EL (cell line): ENCODE measurements at places on chromosomes 11 and 22.

GRCh38 chr22:20843501-20843900, 15.1 kb downstream of the PI4KA start:
- DNase-seq, result no peak

DNA sequence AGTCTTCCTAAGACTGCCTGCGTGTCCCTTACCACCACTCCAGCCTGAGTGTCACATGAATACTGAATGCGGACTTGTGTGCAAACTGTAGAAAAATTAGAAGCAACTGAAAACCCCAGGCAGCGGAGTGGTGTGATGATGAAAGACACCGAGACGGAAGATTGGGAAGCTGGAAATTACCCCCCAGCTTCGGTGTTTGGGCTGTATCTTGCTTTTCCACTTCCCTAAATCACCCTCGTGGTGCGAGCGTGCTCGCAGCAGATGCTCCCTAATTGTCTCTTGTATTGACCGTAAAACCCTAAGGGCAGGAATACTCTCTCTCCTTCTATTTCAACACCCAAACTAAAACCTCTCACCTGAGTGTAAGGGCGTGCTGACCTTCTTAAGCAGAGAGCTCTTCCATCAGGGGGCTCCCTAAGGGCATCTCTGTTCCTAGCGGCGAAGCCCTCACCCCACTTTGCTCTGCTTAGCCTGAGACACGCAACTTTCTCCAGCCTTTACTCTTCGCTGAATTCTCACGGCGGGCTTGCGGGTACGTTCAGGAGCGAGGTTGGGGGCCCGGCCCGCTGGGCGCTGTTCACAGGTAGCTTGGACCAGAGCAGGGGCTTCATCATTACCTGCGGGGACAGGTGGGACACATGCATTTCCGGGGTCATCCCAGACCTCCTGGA, 62.4 kb downstream of the CRYBB2 start:
- DNase-seq, result no peak

- DNase-seq, result no peak
Observed at GRCh38 chr11:27642954-27643353, 57.3 kb downstream of the BDNF start.

- no peak for DNase-seq
Observed at GRCh38 chr11:12111549-12112520, 1.4 kb downstream of the MICAL2 start.

DNA sequence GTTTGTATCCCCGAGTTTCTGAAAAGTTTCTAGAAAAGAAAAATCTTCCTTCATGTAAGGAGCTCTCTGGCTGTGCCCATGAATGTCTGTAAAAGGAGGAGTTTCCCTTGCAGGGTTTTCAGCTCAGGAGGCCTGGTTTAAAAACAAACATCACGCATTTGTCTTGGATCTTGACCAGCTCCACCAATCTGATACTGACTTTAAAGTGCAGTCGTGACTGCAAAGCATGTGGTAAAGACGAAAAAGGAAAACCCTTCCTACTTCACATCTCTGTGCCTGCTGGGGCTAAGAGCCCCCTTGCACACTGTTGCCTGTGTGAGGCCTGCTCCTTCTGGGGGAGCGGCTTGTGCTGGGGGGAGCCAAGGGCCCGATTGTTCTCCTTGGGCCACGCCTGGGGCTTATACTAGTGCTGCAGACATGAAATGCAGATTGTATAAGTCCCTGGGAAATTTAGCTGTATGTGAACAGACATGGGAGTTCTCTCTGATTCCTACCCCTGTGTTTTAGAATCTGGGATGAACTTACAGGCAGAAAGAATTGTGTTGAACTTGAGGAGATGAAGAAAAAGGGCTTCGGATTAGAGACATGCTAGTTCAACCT, 62.1 kb downstream of the ADAMTS15 start:
- DNase-seq, result no peak

- DNase-seq, result peak; percentile 46
Observed at GRCh38 chr11:7046474-7047175, 26.3 kb downstream of the NLRP14 start.

DNA sequence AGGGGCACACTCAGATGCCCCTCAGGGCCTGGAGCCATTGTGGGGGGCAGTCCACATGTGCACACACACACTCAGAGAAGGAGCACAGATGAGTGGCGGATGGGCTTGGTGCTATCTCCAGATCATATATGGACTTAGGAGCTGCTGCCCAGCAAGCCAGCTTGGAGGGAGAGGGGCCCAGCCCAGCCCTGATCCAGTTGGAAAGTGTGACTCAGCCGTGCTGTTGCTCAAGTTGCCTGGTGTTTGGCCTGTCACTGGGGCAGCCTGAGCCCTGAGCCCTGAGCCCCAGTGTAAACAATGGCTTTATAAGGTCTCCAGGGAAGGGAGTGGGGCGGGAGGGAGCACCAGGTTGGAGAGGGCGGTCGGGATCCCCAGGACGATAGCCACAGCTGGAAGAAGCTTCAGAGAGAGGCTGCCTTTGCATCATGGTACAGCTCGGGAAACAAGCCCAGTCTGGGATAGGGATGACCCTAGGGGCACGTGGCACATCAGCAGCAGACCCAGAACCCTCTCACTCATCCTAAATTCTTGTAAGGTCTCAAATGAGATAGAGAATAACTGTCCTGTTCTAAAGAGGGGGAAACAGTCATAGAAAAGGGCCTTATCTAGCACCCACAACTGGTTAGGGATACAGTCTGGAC, 4.8 kb downstream of the SELENOM start:
- peak; percentile 92 for DNase-seq

DNA sequence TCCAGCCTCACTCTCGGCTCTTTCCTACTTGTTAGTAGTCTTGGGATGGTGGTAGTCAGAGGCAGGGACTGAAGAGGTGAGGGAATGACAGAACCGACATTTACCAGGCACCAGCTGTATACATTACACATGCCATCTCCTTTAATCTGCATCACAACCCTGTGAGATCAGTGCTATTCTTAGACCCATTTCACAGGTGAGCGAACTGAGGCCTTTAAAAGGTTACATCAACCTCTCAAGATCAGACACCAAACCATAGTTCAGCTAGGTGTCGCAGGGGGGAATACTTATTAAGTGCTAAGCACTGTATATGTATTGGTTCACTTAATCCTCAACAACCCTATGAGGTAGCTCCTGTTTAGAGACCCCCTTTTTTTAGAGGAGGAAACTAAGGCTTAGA, 5.6 kb downstream of the PLA2G3 start:
- DNase-seq, result no peak

GRCh38 chr11:60717956-60718355, 6.6 kb upstream of the MS4A18 start:
- DNase-seq, result no peak

GRCh38 chr22:34344702-34345101, 424.4 kb upstream of the LARGE1 start:
- no peak for DNase-seq

- no peak for DNase-seq
Observed at GRCh38 chr11:102610200-102610599, 14.9 kb downstream of the MMP20 start.

DNA sequence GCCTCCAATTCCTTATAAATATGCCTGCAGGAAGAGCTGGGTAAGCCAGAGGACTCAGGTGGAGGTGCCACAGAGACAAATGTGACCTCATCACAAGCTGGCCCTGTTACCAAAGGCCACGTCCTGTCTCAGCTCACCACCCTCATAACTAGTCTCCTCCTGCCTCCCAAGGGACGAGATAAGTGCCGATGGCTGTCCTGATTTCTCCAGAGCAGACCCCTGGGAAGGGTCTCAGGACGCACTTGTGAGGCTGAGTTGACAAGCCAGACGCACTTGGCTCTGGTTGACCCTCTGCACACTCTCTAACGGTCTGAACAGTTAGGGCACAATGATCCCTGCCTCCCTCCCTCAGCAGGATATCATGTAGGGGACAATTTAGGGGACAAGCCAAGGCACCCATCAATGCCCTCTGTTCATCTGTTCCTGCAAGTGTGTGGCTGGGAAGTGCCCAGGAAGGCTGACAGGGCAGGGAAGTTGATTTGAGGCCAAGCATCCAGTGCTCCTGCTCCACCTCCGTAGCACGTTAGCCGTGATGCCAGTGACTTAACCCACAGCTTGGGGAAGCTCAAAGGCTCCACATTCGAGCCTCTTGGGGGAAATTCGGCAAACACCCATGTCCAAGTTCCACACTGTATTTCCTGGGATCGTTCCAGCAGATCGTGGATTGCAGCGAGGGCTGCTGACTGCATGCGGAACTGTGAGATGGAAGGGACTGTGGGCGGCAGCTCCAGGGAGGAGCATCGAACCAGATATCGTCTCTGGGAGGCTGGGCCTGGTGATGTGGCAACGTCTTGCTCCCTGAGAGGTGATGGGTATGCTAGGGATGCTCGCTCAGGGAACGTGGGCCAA, 2.8 kb downstream of the SMIM38 start:
- DNase-seq, result no peak

DNA sequence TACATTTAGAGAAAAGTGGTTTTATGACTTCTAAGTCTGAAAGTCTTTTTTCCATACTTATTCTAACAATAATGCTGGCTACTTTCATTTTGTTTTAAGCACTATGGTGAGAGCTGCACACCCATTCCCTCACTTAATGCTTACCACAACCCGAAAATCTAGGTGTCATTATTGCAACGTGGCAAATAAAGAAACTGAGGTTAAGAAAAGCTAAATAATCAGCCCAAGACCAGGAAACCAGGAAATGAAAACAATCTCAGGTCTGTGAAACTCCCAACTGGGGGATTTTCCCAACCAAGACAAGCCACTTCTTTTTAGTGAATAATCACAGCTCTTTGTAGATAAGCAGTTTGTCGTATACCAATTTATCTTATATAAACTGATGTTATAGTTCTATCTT, 126.3 kb downstream of the SLC1A2 start:
- no peak for DNase-seq

DNA sequence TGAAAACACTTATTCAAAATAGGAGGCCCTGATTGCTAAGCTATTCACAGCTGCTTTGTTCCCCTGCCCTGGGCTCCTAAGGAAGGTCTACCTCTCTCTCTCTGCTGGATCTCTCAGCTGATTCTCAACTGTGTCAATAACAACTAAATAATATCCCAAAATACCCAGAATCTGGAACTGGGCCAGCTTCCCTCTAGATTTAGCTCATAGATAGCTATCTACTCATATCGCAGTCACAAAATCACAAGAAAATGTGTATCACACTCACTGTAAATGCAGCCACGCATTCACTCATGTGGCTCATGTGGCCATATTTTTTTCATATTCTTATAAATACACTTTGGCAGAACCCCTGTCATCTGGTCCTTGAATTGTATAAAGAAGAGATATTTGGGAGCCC, 555.1 kb downstream of the OPCML start:
- no peak for DNase-seq

- DNase-seq, result peak; percentile 45
Observed at GRCh38 chr11:92628401-92629292, 340.8 kb upstream of the MTNR1B start.

- peak; percentile 74 for DNase-seq
Observed at GRCh38 chr11:27390318-27391295, 27.6 kb upstream of the CCDC34 start.
